ENCODE measurements at places on chromosomes 2 and 18.

DNA sequence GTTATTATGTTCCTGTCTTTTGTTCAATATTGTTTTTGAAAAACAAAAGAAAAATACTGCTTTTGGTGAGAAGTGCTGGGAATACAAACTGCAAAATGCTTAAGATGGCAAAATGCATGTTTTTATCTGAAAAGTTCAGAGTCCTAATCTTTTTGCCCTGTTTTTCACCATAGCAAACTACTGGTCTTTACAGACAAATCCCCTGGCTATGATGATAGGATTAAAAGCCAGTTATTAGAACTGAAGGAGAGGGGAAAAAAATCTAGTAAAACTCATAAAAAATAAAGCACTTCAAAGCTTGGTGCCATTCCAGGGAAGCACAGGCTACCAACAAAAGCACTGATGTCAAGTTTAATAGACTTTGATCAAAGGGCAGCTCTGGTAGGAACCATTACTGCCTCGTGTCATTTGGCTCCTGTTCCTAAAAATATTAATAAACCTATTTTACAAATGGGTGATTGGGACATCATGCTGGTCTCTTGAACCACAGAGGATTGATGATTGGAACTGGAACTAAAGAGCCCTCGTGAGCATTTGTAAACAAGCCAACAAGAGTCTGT is 194.7 kb downstream of the RAB3GAP1 start:
- no peak for DNase-seq

GRCh38 chr2:219959471-219959870 is 332.0 kb downstream of the SLC4A3 start:
- DNase-seq = no peak

- DNase-seq = no peak
These were observed 693.1 kb downstream of the ERBB4 start for GRCh38 chr2:211845338-211846035.

- peak; percentile 88 for DNase-seq
These were observed 509.7 kb downstream of the TDRD15 start for GRCh38 chr2:21633466-21633865.

GRCh38 chr2:215833531-215834162 is 179.7 kb downstream of the MREG start:
- no peak for DNase-seq

- DNase-seq = no peak
These were observed 8.7 kb upstream of the COL5A2 start for GRCh38 chr2:189188115-189188805.

- peak; percentile 30 for DNase-seq
These were observed 123.8 kb downstream of the SPTBN1 start for GRCh38 chr2:54579682-54580620.

DNA sequence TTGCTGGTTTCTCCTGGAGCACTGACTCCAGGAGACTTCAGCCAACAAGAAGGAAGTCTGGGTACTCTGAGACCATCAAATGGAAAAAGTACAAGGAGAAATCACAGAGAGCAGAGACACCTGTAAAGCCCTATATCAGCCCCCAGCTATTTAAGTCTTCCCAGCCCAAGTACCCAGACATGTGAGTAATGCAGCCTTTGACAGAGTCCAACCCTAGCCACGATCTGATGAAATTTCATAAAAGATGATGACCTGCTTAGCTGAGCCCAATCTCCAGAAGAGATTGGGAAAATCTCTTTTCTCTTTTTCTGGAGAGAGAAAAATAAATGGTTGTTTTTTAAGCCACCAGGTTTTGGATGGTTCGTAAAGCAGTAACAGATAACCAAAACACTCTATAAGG is 196.6 kb downstream of the NBAS start:
- DNase-seq = no peak

DNA sequence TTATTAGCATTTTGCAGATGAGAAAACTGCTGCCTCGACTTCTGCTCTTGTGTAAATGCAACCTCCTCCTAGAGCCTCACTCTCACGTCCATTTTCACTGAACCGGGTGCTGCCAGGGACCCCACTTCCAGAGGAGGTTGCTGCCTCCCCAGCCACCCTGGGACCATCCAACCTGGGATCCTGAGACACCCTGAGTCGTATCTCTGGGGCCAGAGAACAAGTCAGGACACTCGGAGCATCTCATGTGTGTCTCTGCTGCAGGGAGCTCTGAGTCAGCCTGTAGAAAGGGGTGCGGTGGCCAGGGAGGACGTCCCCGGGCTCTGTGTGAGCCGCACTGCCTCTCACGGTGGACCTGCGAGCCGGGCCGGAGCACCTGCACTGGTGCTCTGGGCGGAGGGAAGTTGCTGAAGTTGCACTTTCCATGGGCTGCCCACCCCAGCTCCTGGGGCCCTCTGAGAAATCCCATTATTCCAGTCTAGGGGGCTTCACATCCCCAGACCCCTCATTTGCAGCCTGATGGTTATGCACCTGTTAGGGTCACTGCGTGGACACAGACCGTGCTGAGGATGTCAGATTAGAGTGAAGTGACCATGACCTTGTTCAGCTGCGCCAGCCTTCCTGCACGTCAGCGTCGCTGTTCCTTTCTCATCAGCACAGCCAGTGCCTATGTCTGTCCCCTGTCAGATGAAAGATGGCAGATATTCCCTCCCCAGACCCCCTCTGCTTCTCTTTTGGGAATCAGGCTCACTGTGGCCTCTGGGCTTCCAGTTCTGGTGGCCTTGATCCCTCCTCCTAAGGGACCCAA is 230.4 kb downstream of the KLHL29 start:
- no peak for DNase-seq

DNA sequence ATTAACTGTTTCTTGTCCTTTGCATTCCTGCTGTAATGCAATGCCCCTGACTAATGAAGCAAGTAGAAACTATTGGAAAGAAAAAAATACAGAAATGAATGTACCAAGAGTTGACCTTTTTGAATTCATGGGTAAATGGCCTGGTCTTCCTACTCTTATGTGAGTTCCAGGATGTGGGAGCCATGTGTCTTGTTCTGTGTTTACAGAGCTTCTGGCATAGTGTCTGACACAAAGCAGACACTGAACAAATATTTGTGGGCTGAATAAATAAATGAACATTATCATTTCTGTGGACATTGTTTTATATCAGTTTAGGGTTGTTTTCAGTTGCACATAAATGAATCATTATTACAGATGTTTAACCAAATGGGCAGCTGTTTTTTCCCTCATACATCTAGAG is 155.5 kb downstream of the CD8B2 start:
- DNase-seq = no peak

GRCh38 chr2:188975497-188976102 is 1.4 kb downstream of the COL3A1 start:
- DNase-seq = no peak

- DNase-seq = no peak
These were observed 57.6 kb upstream of the KLHL29 start for GRCh38 chr2:23327416-23327815.

Measured in islet precursor cell (in vitro differentiated cells).